Adrenal gland (tissue), 19 donors: ENCODE measurements at places on chromosomes 1 and 21. TPM values are rescaled to one million over a fixed set of nuclear protein-coding genes. Genes with fewer than 3 reads are reported as not detected.

CD1B gene
- total RNA-seq: not detected

NBPF10 gene
- 1.0 TPM for total RNA-seq

- H3K27me3 ChIP-seq: no peaks in the 10 kb centered on the region
- no peaks in the 10 kb centered on the region for H3K36me3 ChIP-seq
- H3K4me1 ChIP-seq: no peaks in the 10 kb centered on the region
- no peak for DNase-seq
Observed at GRCh38 chr1:195851016-195851601, 757.1 kb downstream of the KCNT2 start.

DNA sequence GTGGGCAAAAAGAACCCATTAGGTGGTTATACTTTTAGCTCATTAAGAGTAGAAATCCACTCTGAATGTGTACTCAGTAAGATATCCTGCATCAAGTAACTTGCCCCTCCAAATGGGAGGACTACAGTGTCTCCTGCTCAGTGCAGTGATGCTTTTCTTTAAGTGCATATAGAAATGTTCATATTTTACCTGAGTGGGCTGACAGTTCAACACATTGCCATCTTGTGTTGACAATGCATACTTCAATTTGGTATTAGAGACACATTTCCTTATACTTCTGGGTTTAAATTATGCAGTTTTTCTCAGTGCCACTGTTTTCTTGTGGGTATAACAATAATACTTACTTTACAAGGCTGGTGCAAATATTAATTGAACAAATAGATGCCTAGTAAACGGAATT, 318.6 kb upstream of the TMPRSS15 start:
- no peaks in the 10 kb centered on the region for H3K36me3 ChIP-seq
- H3K27me3 ChIP-seq: no peaks in the 10 kb centered on the region
- no peaks in the 10 kb centered on the region for H3K4me1 ChIP-seq
- H3K4me3 ChIP-seq: no peak overlapping the region
- DNase-seq: no peak
